ENCODE measurements at places on chromosomes 7 and 10.

- DNase-seq, result no peak
These were observed 18.3 kb downstream of the ANXA11 start for GRCh38 chr10:80187060-80187459.

DNA sequence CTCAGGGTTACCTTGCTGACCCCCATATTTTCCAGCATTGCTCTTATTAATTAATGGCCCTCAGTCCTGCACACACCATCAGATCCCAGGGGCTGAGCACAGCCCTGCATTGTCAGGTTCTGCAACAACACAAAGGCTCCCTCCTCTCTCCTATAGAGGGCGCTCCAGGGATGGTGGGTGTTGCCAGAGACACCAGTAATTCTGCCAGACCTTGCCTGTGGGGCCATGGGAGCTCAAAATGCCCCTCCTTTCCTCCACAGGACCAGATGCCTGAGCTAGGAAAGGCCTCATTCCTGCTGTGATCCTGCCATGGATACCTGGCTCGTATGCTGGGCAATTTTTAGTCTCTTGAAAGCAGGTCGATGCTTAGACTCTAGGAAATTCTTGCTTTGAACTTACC, 42.8 kb upstream of the PRSS58 start:
- DNase-seq, result no peak

DNA sequence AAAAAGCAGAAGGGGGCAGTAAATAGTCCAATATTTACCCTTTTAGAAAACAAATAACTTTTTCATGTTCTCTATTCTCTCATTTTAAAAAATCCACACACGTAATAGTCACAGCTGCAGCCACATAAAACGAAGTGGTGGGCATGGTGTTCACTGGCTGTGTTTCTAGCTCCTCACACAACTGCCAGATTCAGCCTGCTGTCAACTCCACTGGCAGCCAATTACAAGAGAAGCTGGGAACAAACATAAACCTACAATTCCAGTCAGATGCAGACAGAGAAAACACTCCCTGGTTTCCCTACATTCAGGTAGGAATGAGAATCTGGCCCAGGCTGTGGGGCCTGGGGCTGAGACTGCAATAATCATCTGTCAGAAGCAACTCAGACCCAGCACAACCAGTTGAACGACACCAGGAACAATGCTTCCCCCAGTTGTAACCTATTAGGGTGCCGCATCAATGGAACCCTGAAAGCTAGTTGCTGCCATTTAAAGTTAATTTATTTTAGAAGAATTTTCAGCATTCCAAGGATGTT, 29.1 kb downstream of the ERCC6 start:
- DNase-seq, result no peak

DNA sequence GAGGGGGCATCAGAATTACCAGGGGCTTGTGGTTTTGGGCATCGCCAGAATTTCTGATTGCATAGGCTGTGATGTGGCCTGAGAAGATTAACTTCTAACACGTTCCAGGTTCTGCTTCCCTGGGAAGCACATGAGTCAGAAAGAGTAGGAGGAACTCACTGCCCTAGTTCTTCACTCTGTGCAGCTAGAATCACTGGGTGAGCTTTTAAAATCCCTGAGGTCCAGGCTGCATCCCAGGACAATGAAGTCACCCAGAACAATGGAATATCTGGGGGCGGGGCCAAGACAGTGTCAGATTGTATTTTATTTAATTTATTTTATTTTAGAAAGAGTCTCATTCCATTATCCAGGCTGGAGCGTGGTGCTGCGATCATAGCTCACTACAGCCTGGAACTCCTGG, 636.5 kb downstream of the CALN1 start:
- no peak for DNase-seq

- DNase-seq, result no peak
These were observed 747.8 kb downstream of the GRID1 start for GRCh38 chr10:85618841-85619240.
